ENCODE measurements at places on chromosomes 6 and 20.

DNA sequence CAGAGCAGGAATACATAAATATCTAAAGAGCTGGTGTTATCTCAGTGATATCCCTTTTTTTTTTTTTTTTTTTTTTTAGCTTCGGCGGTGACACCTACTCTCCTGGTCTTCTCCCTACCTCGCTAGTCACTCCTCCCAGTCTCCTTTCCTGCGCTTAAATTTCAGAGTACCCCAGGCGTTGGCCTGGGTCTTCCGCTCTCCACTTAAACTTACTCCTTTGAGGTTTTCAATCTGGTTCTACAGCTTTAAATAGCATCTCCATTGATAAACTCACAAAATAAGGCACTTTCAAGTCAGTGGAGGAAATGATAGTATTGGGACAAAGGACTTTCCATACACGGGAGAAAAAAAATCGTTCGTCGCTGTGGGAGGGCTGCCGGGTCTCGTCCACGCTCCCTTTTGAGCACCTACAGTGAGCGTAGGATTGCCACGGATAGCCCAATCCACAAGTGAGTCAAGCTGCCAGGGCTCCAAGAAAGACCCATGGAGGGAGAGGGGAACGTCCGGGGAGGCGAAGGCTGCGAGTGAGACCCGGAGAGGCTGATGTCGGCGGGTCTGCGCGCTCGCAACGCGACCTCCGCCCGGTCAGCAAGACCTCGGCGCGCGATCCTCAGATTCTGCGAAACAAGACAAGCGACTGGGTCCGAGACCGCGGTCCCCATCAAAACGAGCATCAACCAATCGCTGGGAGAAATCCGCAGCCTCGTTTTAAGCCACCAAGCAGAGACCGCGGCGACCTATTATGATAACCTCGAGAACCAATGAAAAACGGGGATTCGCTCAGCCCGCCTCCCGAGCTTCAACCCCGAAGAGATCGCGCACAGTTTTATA lies 672 bp upstream of the SRSF6 start:
- DNase-seq, result peak; percentile 84

DNA sequence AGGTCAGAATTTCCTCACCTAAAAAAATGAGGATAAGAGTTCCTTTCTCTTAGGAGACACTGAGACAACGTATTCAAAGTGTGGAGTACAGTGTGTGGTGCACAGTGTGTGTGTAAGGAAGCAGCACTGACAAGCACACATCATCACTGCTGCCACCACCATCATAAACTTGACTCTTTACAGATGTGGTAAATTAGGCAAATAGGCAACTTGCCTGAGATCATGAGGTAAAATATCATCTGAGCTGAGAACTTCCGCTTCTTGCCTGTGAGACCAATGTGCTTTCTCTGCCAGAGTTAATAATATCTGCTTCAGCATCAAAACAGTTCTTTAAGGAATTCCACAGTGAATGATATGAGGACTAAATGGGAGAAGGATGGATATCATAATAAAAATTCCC lies 52.7 kb downstream of the LYRM4 start:
- DNase-seq, result no peak

DNA sequence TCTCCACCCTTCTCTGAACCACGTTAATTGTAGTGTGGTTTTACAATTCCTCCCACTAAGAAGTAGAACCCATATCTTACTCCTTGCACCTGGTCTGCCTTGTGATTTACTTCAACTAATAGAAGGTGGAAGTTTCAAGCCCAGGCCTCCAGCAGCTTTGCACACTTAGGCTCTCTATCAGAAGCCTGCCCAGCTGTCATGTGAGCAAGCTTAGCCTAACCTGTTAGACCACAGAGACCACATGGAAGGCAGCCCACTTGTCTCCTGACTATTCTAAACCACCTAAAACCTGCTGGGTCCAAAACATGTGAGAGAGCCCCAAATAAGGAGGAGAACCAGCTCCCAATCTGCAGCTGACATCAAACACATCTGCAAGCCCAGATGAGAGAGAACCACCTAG lies 127.6 kb upstream of the BTBD3 start:
- no peak for DNase-seq

DNA sequence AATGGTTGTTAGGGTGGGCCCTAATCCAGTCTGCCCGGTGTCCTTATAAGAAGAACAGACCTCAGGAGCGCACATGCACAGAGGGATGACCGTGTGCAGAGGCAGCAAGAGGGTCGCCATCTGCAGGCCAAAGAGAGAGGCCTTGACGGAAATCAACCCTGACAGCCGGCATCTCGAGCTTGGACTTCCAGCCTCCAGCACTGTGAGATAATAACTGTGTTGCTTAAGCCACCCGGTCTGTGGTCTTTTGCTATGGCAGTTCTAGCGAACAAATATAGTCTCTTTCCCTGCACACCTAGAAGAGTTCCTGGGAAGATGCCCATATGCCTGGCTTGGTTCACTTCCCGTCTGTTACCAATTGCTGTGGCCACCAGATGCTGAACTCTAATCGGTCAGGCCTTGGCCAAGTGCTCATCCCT lies 35.3 kb upstream of the PTGIS start:
- DNase-seq, result no peak

DNA sequence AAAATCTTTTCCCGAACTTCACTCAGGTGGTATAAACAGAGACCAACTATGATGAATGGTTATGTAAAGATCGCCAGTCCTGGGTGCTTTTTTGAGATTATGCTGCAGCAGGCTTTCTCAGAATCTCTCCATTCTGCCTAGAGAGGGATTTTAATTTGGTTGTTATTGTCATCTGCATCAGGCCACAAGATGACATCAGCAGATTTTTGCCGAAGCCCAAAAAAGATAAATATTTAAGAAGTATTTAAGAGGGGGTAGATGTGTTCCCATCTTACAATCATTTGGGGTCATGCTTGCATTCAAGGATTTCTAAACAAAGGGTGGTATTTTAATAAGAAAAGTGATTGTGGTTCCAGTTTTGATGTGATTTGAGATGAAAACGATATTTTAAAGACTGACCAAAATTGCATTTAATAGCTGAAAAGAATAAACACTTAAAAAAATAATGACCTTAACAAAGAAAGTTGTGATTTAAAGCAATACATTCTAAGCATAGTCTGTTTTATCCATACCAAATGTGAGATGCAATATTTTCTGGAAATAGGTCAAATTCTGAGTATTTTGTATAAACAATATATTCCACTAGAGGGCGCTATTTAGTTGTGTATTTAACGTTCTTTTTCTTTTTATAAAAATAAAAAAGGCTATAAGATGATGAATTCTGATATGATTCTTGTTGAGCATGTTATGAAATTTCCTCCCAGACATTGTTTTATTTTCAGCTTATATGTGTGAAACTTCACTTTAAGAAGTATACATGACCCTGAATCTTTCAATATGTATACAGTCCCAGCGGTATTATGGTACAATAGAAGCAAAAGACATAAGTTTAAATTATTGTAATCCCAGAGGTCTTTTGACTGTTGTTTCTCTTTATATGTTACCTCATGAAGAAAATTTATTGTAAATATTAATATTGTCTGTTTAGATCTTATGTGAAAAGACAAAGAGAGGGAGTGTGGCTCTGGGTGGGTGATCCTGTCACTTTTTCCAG lies 51.0 kb upstream of the ZFP64 start:
- DNase-seq, result no peak

All from activated CD4-positive, alpha-beta T cell treated with anti-CD3 and anti-CD28 coated beads, Interleukin-2, amount 50 U/mL, for 48 hours (primary cell).